Vagina (tissue), 2 donors: ENCODE measurements at places on chromosomes 11 and 22.

DNA sequence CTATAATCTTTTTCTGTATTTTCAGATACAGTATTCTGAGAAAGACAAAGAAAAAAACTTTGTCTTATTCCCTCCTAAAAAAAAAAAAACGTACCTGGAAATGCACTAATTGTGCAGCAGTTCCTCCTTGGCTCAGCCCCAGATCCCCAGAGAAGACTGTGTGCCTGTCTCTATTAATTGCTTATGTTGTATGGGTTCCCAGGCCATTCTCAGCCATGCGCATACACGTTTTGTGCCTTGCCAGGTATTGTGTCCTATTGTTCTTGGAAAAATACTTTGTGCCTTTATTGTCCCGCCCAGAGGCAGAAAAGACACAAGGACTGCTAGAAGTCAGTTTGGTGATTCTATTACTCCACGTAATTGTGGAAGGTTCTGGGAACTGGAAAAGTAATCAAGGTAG lies 91.2 kb downstream of the PIWIL4 start:
- no peak for DNase-seq

GRCh38 chr11:79226126-79226525 lies 214.7 kb downstream of the TENM4 start:
- no peak for DNase-seq

GRCh38 chr11:30387891-30388861 lies 65.3 kb downstream of the ARL14EP start:
- no peak for DNase-seq

DNA sequence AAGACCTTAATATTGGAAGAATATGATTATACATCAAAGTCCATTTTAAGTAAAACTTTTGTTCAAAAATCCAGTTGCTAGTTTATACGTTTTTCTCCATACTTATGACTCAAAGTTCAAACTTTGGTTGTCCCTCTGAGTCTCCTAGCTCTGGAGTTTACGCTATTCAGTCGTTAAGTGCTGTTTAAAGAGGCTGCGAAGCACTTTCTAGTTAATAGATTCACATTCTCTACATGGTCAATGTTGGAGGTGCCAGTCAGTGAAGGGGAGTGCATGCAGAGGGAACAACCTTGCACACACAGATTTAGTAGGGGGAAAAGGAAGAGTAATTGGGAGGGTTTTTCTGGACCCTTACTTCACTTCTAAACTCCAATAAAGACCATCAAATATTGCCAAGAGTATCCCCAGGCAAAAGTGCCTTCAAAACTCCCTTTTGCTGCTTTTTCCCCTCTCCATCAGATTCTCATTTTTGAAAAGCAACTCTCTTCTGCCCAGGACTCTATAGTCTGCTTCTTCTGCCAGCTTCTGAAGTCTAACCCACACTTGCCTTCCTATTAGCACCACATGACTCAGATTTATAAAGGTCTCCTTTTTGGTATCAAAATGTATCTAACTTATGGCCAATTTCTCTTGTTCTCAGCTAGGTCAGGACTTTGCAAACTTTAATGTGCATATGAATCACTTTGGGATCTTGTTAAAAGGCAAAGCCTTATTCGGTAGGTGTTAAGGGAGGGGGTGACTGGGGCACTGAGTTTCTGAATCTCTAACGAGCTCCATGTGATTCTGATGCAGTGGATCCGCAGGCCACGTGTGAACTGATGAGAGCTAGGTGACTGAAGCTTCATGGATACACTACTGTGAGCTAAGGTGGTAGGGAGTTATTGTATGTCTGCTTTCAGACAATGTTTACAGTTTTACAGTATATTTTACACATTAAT lies 96.2 kb upstream of the MTMR2 start:
- DNase-seq, result no peak

DNA sequence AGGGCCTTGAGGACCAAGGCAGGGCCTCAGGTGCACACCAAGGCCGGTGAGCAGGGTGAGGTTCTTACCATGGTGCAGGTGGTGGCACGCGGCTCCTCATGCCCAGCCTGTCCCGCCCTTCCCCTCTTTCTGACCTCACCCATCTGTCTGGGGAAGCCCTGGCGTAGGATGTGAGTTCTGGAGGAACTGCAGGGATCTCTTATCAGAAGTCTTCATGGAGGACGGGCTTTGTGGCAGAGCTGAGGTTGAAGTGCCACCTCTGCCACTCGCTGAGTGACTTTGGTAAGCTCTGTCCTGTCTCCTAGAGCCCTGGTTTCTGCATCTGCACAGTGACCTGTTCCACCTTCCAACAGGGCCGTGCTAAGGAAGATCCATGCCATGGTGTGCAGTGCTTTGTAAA lies 49.1 kb downstream of the LRRC32 start:
- no peak for DNase-seq

DNA sequence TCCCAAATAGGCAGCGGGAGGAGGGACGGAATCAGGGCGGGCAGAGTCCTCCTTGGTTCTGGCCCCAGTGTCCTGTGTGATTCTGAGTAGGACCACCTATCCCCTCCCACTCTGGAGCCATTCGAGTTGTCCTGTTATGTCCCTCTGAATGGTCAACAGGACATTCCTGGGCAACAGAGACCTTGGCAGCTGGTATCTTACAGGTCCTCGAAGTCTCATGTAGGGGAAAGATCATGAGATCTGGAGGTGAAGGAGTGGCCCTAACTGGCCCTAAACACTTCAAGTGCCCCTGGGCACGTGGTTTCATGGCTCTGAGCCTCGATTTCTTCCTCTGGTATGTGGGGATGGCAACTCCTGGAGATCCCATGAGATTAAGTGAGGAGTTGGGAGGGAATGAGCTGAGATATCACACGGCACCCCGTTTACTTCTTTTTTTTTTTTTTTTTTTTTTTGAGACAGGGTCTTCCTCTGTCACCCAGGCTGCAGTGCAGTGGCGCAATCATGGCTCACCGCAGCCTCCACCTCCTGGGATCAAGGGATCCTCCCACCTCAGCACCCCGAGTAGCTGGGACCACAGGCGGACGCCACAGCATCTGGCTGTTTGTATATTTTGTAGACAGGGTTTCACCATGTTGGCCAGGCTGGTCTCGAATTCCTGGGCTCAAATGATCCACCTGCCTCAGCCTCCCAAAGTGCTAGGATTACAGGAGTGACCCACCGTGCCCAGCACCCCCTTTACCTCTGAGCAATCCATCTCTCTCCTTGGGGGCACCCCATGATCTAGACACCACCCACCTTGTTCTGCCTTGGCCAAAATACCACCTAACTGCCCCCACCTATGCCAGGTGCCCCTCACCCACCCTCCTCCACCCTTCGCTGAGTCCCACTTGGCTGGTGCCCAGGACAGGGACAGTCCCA lies 6.8 kb downstream of the LIF start:
- DNase-seq, result no peak

DNA sequence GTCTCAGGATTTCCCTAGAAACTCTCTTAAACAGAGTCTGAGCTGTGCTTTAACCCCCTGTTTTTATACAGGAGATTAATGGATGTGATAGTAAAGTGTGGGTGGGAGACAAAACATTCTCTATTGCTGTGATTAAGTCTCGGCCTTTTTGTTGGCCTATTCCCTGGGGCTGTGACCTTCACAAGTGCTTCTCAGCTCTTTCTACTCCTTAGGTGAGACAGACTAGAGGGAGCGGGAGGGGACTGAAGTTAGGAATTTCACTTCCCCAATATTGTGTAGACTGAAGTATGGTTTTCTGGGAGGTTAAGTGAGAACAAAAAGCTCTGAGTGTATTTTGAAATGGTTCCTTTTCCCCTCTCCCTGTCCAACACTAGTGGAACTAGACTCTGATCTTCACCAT lies 29.8 kb upstream of the OR8B8 start:
- DNase-seq, result no peak

GRCh38 chr22:41578114-41578513 lies 11.5 kb downstream of the PMM1 start:
- DNase-seq, result no peak

- DNase-seq, result no peak
Observed at GRCh38 chr11:21811572-21811971, 381.3 kb upstream of the ANO5 start.

- no peak for DNase-seq
Observed at GRCh38 chr22:20998411-20999336, 3.2 kb downstream of the THAP7 start.

DNA sequence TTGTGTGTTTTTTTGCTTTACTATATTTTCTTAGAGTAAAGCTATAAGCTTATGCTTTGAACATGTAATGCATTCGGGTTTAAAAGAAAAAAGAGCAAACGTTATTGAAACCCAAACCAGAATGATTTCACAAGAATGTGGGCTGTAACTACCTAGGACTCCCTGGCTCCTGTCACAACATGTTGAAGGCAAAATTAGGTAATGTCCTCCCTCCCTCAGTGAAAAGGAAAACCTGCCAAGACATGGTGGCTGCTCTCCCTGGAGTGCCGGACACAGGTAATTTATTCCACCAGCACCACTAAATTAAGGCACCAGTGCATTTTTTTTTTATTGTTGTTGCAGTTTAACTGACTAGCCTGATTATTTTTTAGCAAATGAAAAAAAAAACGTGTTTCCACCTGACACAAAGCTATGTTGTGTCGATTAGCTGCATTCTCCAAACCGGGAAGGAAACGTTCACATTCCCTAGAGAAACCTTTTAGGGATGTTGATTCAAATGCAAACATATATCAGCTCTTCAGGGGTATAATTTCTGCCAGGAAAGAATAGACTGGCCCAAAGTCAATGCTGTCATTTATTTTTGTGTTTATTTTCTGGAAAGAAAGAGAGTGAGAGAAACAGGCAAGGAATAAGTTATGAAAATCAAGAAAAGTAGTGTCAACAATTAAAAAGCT lies 134.6 kb downstream of the CCDC34 start:
- DNase-seq, result no peak

DNA sequence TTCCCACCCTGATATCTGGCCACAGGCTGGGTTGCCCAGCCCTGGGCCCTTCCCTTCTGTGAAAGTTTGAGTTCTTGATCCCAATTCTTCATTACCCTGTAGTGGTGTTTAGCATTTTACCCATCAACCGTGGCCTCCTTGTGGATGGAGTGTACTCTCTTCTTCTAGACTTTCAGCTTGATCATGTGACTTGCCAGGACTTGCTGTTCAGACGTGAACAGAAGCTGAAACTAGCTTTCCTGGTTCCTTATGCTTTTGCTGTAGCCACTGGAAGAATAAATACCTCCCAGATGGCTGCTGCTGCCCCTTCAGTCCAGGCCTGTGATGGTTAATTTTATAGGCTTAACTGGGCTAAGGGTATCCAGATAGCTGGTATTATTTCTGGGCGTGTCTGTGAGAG lies 32.7 kb upstream of the DAGLA start:
- DNase-seq, result no peak

DNA sequence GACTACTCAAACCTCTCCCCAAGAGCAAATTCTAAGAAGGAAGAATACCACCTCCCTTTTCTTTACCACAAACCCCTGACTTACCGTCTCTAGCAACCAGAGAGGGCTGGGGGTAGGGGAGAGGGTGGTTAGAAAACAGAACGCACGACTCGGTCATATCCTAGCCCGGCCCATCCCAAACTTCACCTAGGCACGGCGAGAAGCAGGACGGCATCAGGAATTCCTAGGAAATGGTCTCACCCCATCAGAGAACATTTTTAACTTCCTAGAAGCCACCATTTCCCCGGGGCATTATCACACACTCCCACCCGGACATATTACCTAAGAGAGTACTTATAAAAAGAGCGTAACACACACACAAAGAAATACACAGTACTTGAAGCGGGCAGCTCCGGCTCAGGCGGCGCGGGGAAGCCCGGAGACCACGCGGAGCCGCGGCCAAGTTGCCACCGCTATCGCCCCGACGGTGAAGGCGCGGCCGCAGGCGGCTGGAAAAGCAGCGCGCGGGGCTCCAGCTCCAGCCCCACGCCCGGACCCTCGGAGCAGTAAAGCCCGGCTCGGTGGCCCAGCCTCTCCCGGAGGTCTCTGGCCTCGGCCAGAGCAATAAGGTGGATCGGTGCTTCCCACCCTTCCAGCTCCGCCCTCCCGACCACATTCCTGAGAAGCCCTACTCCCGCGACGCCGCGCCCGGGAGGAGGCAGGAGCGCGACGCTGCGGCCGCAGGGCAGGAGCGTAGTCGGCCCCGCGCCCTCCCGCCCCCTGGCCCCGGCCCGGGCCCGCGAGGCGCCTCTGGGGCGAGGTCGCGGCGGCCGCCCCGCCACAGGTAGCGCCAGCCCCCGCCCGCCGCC lies 878 bp downstream of the RRAS2 start:
- DNase-seq, result no peak

DNA sequence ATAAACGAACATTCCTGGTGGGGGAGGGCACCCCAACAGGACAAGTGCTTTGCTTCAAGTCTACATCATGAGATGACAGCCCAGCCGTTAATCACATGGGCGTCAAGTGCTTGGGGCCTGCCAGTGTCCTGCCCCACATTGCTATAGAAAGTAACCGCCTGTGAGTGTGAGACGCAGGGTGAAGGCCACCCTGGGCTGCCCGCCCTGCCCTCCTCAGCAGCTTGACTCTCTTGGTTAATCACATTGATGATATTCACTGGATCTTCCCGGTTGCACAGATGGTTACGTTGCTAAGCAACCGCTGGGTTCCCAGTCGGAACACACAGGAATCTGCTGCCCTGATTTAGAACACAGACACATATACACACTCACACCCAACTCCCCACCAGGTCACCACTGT lies 79.3 kb downstream of the CTTN start:
- DNase-seq, result no peak

DNA sequence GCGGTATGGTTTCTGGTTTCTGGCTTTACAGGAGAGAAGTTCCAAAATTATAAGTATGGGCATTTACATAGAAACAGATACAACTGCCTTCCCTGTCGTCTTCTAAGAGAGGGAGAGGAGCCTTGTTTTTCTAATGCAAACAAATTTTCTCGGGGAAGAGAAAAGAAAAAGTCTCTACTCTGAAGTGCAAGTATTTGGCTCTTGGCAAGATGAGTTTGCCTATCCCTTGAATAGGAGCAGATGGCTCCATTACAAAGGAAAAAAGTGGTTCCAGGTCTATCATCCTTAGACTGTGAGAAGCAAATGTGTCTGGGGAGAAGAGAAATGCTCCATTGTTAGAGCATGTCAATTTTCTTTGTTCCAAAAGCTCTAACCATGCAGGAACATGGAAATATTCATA lies 455.6 kb downstream of the BUD13 start:
- no peak for DNase-seq

DNA sequence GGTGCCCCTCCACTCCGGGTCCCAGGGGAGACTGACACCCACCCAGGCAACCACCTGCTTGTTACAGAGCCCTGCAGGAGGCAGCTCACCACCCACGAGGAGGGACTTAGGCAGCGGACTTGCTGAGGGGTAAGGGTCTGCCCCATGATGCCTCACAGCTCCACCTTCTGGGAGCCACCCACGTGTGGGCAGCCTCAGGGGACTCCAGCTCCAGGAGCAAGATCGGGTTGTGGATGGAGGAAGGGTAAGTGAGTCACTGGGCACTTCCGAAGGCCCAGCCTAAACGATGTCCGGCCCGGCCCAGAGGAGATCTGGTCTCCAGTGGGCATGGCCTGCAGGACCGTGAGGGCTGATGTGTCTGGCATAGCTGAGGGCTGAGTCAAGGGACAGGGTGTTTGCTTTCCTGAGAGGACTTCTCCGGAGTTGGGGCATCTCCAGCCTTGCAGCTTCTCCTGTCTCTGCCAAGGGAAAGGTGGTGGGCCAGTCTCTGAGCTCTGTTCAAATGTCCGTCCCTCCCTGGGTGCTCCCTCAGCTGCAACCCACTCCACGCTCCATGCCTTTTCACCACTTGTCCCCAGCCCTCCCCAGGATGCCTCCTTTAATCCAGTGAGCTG lies 32.3 kb upstream of the P2RY2 start:
- no peak for DNase-seq
